Stimulated activated CD8-positive, alpha-beta memory T cell treated with anti-CD3 and anti-CD28 coated beads, Interleukin-2, amount 100 ng/mL, for 1 hour (primary cell): ENCODE measurements at places on chromosomes 7 and 10.

GRCh38 chr10:101438881-101439391, 85.0 kb downstream of the BTRC start:
- no peak for DNase-seq

DNA sequence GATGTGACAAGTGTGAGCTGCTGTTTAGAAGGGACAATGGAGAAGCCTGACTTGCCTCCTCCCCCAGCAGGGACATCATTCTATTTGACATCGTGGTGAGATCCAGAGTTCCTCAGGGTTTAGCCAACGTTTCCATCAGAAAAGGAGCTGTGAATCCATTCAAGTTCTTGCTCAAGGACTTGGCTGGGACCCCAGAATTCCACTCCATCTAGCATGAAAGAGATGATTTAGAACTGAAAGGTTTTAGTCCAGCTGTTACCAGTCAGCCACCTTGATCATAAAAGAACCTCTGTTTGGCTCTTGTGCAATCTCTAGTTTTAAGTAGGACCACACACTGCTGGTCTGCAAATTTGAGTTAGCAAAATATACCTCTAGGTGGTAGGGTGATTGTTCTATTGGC, 337.6 kb downstream of the FRMD4A start:
- no peak for DNase-seq

DNA sequence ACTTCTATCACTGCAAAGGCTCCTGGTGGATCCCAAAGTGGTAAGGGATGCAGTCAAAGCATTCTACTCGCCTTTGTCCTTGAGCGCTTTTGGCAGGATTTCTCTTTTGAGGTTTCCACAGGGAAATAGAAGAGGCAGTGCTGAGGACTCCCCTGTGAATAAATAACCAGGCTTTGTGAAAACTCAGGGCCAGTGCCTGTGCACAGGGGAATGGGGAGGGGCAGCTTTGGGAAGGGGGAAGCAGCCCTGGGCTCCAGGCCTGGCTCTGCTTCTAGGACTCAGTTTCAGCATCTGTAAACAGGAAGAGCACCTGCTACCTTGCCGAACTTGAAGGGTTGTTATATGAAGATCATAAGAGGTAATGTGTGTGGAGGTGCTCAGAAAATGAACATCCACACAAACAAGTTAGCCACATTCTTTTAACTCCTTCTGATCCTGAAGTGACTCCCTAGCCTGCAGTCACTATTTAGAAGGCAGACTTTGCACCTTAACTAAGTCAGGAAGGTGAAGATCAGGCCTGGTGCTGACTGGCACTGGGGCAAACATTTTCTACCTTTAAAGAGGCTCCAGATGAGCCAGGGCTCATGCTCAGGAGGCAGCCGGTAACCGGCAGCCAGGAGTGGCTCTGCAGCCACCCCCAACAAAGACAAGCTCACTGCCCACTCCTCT, 22.5 kb upstream of the MMP21 start:
- DNase-seq = no peak

DNA sequence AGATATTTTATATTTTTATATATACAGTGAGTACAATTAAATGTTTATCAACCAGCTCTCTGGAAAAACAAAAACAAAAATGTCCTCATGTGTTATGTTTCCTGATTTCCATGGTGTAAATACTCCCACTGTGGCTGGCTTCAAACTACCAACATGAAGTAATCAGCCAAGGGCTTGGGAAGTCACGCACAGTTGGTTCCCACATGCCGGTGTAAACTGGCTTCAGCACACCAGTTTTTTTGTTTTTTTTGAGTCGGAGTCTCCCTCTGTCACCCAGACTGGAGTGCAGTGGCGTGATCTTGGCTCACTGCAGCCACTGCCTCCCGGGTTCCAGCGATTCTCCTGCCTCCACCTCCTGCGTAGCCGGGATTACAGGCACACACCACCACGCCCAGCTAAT, 11.8 kb downstream of the OSBPL3 start:
- DNase-seq = no peak

DNA sequence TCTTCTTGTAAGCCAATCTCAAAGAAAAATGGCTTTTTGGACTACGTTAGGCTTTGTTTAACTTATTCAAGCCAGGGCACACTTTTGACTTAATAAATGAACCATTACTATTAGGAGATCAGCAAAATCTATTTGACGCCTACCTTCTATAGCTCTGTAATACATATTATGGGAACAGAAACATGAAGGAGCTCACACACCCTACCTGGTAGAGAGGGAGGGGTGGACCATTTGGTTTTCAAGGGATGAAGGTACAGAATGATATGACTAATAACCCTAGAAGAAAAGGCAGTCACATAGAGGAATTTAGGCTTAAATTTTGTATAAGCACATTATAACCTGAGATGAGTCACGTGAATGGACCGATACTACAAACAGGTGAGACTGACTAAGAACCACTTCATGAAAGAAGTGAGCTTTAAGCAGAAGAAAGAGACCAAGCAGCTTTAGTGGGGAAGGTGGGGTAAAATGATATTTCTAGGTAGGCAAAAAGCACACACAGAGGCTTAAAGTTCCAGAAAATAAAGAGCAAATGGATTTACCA, 106.8 kb upstream of the CTTNBP2 start:
- no peak for DNase-seq

DNA sequence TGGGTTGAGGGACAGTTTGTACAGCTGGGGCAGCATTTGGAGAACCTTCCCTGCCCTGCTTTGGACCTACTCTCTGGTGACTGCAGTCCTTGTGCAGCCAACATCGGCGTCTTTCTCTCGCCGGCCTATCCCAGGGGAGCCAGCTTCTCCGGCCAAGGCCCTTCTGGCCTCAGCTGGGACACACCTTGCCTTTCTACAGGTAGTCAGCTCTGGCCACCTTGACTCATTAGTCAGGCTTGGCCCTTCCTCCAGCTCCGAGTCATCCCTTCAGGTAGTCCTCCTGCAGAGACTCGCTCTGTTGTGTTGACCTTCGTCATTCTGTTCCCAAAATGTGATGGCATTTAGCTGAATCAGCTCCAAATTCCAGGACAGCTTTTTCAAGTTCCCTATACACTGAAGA, 145.0 kb upstream of the CHST15 start:
- no peak for DNase-seq

DNA sequence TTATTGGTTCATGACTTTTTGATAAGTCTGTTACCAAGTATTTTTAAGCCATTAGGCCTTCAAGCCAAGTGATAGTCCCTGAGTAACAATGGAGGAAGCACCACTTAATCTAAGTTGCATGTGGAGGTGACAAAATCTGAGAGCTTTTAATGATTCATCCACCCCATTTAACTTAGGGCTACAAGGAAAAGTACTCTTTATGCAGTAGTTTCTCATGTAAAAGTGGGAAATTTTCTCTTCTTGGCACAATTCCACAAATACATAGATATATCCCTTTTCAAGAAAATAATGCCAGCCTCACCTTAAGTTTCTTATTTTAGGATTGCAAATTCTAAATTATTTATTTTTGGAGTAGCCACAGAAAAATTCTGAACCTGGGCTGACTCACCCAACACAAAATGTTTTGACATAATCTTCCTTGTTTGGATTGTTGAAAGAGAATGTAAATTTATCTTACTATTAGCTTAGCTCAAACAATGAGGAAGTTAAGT, 85.7 kb downstream of the SUGCT start:
- no peak for DNase-seq

- DNase-seq = no peak
Measured at GRCh38 chr10:11663763-11664555, 52.5 kb upstream of the USP6NL start.

DNA sequence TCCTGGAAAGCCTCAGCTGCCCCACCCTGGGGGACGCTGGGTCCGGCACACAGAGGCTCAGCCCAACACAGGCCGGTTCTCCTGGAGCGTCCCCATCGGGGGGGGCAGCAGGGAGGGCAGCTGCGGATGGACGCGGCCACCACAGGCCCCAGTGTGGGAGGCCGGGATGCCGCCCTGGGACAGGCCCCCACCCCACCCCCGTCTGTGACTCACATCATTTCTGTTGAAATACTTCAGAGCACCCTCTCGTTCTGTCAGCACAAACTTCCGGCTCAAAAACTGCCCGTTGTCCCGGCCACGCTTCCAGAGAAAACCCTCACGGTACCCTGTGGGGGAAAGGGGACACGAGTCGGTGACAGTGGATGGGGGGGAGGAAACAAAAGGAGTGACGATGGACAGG, 28.5 kb downstream of the GET4 start:
- DNase-seq = no peak

GRCh38 chr7:122762071-122762470, 59.3 kb upstream of the RNF148 start:
- DNase-seq = no peak

DNA sequence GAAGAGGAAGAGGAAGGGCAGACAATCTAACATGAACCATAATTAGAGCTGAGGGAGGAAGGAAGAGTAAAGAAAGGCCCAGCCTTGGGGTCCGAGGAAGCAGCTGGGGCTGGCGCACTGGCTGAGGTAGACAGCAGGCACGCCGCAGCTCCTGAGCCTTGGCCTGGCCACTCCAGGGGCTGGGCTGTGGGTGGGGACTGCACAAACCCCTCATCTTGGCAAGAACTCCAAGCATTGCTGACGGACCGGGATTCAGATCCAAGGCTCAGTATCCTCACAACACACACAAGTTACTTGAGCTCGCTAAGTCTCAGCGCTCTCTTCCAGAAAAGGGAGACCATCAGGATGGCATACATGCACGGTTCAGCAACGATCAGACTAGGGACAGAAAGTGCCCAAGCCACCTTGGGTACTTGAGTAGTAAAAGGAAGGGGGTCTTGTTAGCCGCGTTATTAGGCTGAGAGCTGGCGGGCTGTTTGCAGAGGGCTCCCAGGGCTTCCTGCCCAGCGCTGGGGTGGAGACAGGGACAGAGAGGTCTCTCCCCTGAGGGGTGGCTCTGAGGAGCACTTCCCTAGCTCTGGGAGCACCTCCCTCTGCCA, 4.5 kb downstream of the TNS3 start:
- no peak for DNase-seq

DNA sequence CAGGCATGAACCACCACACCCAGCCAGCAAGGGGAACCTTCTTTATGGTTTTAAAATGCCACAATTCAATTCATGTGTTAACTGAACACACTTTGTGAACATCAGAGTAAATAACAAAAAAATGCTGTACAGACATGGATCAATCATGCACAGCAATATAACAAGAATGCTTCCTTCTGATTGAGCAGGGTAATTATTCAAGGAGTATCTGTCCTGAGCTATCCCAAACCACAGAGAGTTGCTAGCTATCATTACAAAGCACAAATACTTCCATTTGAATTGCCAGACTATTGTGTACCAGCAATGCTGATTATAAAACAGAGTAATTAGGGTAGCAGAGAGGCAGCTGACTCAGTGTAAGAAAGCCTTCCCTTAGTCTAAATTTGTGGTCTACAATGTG, 11.3 kb upstream of the RHOBTB1 start:
- DNase-seq = no peak

DNA sequence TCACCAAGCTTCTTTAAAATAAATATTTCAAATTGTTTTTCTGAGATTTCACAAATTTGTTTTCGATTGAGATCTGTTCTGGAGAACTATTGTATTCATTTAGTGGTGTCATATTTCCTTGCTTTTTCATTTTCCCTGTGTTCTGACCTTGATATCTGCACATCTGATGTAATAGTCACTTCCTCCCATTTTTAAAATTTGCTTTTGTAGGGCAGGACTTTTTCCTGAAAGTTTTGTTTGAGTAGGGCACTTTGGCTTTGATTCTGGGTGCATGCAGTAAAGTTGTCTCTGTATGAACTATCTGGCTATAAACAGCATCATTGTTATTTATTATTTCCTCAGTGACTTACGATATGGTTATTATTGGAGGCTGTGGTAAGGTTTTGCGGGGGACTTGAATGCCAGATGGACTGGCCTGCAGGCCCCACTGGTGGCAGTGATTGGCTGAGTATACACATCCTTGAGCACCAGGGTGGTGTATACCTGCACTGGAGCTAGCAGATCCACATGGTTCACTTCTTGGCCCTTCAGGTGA, 83.6 kb downstream of the CSTF2T start:
- no peak for DNase-seq

GRCh38 chr7:132533916-132534315, 42.4 kb downstream of the PLXNA4 start:
- no peak for DNase-seq

- no peak for DNase-seq
Measured at GRCh38 chr10:71143170-71143569, 69.2 kb upstream of the UNC5B start.

GRCh38 chr10:132233501-132234085, 46.8 kb downstream of the DPYSL4 start:
- no peak for DNase-seq

DNA sequence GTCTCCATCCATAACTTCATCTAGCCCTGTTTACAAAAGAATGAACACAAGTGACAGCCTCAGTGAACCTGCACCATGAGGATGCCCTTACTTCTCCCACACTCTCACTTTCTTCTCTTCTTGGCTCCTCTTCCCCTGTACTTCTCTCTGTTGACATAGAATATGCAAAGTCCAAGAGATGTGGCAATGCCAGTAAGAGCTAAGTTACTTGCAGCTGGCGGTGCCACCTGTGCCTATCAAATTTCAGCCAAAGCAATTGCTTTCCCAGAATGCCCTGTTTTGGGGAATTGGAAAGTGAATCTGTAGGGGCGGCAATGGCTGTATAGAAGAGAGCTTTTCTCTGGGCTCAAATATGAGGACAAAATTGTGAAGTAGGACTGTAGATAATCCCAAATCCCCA, 557.8 kb downstream of the AUTS2 start:
- DNase-seq = no peak

DNA sequence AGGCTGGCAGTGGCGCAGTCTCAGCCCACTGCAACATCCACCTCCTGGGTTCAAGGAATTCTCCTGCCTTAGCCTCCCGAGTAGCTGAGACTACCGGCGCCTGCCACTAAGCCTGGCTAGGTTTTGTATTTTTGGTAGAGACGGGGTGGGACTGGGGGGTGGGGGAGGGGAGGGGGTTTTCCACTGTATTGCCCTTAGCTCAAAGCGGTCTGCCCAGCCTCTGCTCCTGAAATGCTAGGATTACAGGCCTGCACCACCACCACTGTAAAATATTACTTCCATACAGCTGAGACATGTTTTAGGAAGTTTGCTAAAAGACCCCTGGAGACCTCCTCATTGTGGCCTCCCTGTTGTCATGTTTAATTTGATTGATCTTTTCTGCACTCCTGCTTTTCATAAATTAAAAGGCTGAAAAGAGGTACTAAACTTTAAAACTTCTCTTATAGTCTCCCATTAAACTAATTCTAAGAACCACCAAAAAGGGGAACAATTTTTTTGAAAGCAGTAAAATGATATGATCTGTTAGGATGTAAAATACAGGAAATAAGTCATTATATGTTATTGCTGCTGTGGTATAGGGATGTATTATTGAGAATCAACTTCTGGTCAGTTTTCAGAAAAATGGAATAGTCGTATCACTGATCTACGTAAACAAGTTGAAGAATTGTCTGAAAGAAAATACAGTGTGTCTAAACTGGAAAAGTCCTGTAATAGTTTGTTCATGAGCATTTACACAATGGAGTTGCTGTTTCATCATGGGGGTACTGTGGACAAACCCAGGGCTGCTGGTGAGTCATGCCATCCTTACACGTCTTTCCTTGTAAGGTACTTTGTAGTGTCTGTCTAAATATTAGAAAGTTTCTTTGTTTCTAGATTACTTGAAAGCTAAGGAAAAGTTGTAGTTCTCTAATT, 72.9 kb upstream of the TMEM248 start:
- no peak for DNase-seq
